ENCODE measurements at places on chromosomes 3 and 15.
A peak's percentile ranks its signal among the peaks of the same experiment; 100 is the strongest.

DNA sequence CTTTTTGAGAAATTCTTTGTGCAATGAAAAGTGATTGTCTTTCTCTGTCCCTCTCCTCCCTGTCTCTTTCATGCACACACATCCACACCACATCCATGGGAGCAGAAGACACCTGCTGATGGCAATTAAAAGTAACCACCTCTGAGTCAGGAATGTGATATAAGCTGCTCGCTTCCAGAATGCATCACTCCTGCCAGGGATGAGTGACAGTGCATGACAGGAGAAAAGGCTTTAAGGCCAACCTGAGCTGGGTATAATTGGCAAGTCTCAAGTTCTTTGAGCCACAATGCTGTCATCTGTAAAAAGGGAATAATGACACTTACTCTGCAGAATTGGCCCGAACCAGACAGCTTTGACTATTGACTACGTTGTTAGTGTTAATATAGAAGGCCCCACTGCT, 59.6 kb downstream of the UBP1 start:
- DNase-seq = no peak

DNA sequence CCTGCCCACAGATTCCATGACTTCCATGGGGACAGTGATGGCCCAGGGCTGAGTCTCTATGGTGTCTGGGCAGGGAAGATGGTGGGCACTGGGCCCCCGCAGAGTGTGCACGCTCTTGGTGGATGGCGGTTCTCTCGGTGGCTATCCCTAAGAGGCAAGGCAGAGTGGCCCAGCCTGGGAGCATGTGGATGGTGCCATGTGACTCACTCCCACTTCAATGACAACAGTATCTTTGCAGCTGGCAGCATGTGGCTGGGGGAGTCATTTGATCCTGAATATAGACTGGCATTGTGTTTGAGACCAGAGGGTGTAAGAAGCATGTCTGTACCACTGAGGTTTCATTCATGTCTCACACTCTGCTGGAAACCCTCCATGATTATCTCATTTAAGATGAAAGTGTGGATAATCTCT, 101.2 kb downstream of the CORO2B start:
- DNase-seq = no peak

- no peak for DNase-seq
Measured at GRCh38 chr3:143825513-143825912, 22.8 kb downstream of the SLC9A9 start.

DNA sequence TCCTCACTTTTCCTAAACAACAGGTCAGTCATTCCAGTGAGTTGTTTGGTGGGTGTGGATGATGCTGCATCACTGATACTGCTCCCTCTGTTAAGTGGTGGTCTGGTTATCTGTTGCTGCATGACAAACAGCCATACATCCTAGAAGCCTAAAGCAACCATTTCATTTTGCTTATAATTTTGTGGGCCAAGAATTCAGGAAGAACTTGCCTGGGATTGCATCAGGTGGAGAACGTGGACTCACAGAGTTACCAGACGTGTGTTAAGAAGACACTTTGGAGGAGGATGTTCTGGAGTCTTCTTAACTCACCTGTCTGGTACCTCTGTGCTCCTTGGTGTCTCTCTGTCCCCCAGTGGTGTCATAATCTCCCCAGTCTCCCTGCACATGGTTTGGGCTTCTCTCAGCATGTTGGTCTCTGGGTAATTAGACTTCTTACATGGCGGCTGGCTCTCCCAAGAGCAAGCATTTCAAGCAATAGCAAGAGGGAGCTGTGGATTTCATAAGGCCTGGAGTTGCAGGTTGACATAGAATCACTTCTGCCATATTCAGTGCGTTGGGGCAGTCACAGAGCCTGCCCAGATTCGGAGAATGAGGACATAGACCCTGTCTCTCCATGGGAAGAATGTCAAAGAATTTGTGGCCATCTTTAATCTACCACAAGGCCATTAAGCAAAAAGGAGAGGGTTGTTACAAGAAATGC, 20.1 kb downstream of the USP3 start:
- no peak for DNase-seq

DNA sequence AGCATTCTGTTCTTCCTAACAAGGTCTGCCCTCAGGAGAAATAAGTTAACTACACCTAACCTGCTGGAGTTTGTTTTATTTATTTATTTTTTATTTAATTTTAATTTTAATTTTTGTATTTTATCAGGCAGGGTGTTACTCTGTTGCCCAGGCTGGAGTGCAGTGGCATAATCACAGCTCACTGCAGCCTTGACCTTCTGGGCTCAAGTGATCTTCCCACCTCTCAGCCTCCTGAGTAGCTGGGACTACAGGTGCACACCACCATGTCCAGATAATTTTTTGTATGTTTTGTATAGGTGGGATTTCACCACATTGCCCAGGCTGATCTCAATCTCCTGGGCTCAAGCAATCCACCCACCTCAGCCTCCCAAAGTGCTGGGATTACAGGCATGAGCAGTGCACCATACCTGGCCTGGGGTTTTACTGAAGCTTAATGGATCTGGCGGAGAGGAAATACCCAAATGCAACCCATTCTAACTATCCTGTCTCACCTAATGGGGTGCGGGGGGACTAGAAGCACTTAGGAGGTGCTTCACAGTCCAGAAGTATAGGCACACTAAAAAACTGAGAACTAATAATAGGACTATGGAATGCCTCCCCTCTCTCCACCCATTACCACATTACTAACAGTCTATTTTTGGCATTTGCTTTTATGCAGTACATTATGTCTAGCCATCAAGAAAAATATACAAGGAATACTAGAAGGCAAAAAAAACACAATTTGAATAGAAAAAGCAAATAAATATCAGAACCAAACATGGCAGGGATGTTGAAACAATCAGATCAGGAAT, 61.4 kb downstream of the TTBK2 start:
- no peak for DNase-seq

- DNase-seq = no peak
Measured at GRCh38 chr15:80317389-80318182, 65.6 kb upstream of the CTXND1 start.

DNA sequence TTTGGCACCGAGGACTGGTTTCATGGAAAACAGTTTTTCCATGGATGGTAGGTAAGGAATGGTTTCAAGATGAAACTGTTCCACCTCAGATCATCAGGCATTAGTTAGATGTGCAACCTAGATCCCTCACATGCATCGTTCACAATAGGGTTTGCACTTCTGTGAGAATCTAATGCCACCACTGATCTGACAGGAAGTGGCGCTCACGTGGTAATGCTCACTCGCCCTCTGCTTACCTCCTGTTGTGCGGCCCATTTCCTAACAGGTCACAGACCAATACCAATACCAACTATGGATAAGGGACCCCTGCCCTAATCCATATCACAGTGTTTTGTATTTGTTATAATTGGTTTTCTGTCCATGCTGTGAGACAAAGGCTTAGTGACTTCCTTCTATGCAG, 58.9 kb downstream of the SLMAP start:
- peak; percentile 26 for DNase-seq

- DNase-seq = no peak
Measured at GRCh38 chr15:89999676-90000185, 1.4 kb upstream of the ZNF710 start.

- no peak for DNase-seq
Measured at GRCh38 chr3:55688154-55688553, 201.0 kb upstream of the WNT5A start.

- peak; percentile 71 for DNase-seq
Measured at GRCh38 chr3:149009732-149010131, 18.4 kb downstream of the GYG1 start.

GRCh38 chr15:68610825-68611224, 32.0 kb downstream of the CORO2B start:
- no peak for DNase-seq

DNA sequence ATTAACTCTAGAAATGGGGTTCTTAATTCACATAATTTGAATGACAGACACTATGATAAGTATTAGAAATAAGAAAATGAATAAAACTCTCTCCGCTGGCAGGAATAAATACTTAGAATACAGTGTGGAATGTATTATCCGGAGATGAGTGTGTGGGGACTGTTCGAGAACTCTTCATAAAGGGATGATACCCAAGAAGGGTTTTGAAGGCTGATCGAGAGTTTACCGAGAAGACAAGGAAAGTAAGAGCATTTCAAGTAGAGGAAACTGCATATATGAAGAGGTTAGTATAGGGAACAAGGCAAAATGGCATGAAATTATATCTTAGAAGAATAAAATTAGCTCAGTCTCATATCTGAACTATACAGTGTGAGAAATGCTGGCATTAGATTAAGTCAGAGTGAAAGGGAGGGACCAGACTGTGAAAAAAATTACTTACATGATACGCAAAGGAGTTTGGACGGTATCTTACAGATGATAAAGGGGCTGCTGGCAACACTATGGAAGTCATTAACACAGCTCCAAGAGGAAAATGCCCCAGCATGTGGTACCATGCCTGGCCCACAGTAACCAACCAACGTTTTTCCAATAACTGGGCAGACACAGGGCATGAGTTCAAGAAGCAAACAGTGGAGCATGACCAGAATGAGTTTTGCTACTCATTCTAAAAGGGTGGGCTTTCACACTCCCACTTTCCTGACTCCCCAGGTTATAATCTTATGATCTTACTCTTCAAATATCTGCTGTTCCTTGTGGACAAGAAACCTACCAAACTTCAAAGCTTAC, 6.5 kb downstream of the DCBLD2 start:
- DNase-seq = no peak

DNA sequence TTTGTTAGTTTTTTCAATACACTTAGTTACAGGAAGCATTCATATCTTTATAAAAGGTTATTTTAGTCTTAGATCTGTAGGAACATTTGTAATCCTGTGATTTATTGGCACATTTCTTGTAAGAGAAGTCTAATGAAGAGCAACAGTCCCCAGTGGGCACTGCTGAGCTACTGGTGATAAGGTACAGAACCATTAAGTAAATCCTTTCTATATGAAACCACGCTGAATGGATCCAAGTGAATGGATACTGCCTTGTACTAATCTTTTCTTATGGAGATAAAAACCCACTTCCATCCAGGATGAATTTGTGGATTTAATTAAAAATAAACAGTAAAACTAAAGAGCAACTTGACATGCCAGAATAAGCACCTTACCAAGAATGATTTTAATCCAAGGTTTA, 64.0 kb downstream of the SHQ1 start:
- no peak for DNase-seq

DNA sequence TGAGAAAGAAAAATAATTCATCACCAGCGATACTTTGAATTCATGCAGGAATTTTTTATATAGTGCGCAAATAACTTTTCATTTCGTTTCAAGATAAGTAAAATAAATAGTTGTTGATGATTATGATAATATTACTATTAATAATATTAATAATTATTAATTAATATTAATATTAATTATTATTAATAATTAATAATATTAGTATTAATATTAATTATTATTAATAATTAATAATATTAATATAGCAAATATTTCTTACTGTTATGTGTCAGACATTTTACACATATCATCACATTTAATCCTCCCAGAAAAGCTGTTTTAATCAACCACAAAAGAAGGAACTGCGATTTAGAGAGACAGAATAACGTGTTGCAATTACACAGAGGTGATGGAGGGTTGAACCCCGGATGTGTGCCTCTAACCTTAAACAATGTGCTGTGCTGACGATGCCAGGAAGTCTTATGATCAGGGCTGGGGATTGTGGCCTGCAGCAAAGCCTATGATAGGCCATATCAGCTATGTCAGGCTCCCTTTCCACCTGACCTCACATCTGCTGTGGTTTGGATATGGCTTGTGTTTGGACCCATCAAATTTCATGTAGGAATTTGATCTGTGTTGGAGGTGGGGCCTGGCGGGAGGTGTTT, 263.5 kb upstream of the NR2F2 start:
- DNase-seq = no peak
